Thoracic aorta (tissue), 2 donors: ENCODE measurements at places on chromosomes 7 and 10.

DNA sequence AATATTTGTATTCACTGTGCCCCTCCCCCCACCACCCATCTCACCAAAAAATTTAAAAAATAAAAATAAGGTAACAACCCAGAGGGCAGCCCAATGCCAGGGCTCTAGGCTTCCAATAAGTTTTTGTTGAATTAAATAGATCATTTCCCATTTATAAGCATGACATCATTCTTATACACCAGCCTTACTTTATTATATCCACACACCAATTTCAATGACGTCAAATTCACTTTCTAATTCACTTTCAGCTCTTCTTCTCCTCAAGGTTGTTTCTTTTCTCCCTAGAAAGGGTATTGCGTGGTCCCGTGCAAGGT lies 1.2 kb upstream of the DKK1 start:
- H3K36me3 ChIP-seq = no peaks in the 10 kb centered on the region
- no peak for DNase-seq

DNA sequence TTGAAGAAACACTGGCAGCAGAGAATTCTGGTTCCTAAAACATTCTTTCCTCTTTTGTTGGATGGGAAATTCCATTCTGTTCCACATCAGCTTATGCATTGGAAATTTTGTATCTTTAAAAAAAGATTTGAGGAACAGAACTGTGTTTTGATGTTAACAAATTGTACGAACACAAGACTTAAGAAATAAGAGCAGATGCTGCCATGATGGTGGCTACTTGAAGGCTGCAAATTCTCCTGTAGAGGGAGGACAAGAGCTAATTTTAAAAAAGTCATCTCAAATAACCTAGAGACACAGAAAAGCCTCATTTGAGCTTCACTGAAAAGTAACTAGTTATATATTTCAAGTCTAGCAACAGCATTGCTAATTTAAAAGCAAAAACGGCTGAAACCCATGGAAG lies 29.8 kb downstream of the NDUFB2 start:
- H3K27me3 ChIP-seq = no peaks in the 10 kb centered on the region
- H3K27ac ChIP-seq = no peak overlapping the region
- H3K36me3 ChIP-seq = no peaks in the 10 kb centered on the region
- H3K4me1 ChIP-seq = no peaks in the 10 kb centered on the region

DNA sequence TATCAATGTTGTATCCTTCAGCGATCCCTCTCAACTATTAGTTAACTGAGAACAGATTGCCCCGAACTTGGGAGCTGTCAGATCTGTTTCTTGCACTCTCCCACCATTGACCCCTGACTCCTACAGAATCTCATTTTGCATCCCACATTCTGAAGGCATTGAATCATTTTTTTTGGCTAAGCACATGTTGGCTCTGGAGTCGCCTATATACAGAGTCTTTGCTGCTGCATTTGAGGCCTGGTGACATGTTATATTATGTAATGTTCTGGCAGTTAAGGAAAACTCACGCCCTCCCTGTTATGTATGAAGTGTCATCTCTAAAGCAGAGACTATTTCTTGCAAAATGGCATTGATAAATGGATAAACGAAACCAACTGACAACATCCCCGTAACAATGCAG lies 159.2 kb upstream of the ITGB1 start:
- no peaks in the 10 kb centered on the region for H3K27me3 ChIP-seq
- DNase-seq = no peak
- no peak overlapping the region for H3K4me3 ChIP-seq
- H3K36me3 ChIP-seq = no peaks in the 10 kb centered on the region

GRCh38 chr7:131522325-131522930 lies 34.0 kb downstream of the PODXL start:
- H3K36me3 ChIP-seq = no peaks in the 10 kb centered on the region
- H3K27me3 ChIP-seq = no peaks in the 10 kb centered on the region

DNA sequence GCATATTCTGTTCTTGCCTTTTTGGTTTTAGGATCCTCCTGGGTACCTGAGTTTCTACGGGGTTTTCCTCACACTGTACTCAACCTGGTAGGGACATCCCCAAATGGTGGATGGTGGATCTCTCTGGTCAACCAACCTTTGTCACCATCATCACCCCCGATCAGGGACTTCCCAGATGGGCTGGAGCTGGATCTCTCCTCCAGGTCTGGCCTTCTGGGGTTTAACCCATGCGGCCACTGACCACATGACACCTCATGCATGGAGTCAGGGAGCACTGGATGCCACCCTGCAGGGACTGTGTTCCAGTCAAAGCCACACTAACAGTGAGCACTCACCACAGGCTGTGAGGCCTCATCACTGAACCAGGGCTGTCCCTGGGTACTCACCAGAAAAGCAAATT lies 80.0 kb downstream of the CELF2 start:
- H3K27me3 ChIP-seq = no peaks in the 10 kb centered on the region
- H3K27ac ChIP-seq = no peak overlapping the region
- H3K36me3 ChIP-seq = no peaks in the 10 kb centered on the region
- no peak overlapping the region for H3K4me3 ChIP-seq
- no peaks in the 10 kb centered on the region for H3K4me1 ChIP-seq
